ENCODE measurements at places on chromosomes 16 and 17.

GRCh38 chr16:86664522-86665318 lies 86.4 kb downstream of the FOXL1 start:
- peak; percentile 84 for DNase-seq

GRCh38 chr16:89369266-89369895 lies 121.0 kb downstream of the ANKRD11 start:
- DNase-seq = no peak

DNA sequence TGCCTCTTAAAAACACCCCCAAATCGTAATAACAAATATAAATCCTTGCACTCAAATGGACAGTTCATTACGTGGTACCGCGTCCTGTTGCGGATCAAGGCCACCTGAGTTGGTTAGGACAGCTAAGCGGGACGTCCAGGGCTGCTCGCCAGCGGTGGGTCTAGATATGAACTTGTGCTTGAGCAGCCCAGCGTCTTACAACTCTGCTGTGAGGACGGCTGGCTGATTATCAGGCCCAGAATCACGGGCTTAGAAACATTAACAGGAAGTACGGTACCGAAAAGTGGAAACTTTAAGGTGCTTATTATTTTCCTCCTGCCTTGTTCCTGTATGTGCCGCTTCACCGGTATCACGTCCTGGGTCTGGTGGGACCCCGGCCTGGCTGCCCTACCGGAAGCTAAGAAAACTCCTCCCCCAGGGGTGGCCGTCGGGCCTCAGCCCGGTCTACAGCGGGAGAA lies 832 bp upstream of the SRRM2 start:
- no peak for DNase-seq

- no peak for DNase-seq
These were observed 13.1 kb upstream of the CYB5B start for GRCh38 chr16:69411064-69411985.

DNA sequence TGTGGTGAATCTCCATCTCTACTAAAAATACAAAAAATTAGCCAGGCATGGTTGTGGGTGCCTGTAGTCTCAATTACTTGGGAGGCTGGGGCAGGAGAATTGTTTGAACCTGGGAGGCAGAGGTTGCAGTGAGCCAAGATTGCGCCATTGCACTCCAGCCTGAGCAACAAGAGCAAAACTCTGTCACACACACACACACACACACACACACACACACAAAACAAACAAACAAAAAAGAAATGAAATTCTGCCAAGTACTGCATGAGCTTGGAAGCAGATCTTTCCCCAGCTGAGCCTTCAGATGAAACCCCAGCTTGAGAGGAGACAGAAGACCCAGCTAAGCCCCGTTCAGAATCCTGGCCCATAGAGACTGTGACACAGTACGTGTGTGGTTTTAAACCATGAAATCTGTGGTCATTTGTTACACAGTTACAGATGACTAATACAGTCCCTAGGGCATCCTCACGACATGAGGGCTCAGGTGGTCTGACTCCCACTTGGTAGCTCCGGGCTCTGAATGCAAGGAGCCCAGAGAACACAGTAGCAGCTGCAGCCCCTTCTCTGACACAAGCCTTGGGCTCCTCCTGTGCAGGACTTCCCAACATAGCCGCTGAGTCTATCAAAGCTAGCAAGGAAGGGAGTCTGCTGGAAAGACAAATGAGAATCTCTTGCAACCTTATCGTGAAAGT lies 132.8 kb downstream of the SEC14L1 start:
- DNase-seq = no peak

Data from GM04504 (cell line).